ENCODE measurements at places on chromosomes 3 and 15.

GRCh38 chr3:82311901-82312300 is 550.5 kb upstream of the GBE1 start:
- DNase-seq: no peak

DNA sequence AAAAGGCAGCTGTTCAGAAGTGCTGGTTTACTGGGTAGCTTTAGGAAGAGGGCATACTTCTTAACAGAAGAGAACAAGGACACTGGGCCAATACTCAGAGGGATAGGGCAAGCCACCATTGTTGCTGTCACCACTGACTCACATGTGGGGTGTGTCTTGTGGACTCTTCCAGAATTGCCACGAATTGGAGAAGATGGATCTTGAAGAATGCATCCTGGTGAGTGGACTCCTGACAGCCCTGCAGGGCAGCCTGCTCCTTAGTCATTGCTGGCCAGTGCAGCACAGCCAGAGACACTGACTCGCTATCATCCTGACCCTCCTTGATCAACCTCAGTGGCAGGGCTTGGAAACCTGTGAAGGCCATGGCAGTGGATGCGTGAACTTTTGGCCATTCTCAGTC is 62.3 kb downstream of the UBP1 start:
- no peak for DNase-seq

DNA sequence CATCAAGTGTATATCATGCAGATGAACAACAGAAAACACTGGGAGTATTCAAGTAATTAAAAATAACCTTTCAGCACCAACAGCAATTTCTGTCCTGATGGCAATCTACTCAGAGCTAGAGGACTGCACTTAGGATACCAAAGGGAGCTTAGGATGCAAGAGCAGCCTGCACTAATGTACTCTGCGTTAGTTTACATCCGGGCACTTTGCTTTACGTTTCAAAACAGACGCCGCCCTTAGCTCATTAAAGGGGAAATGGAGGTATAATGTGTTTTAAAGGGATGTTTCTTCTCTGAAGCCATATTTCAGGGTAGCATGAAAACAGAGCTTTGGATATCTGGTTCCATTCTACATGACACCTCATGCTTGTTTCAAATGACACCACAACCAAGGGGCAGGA is 14.0 kb upstream of the B3GNT5 start:
- no peak for DNase-seq

- no peak for DNase-seq
Observed at GRCh38 chr3:148852271-148852992, 12.7 kb upstream of the CPA3 start.

DNA sequence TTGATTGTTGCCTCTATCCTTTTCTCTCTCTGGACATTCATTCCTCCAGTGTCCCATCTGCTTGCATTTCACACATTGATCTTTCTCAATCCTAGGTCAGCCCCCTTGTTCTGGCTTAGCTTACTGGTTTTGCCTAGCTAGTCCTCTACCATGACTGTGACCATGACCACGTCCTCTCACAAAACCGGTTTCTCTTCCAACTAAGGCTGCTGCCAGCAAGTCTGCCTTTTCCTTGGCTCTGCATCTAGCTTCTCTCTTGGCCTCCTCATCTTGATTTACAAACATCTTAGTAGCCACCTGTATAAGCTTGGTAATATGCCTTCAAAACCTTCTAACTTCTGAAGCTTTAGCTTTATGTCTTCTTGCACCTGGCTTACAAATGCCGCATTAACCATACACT is 167.2 kb downstream of the STXBP5L start:
- DNase-seq: no peak

- DNase-seq: no peak
Observed at GRCh38 chr3:26350853-26351252, 271.7 kb upstream of the LRRC3B start.

- no peak for DNase-seq
Observed at GRCh38 chr3:34793057-34793456, 846.3 kb upstream of the ARPP21 start.

GRCh38 chr15:57591822-57592367 is at the start of gene MYZAP:
Gene MYZAP (plus strand): TSS chr15:57591904. CDS start chr15:57592035, 131 bp downstream.
- DNase-seq: no peak

GRCh38 chr15:81181220-81181619 is 15.5 kb upstream of the IL16 start:
- DNase-seq: no peak

- DNase-seq: no peak
Observed at GRCh38 chr3:59935025-59935424, 885.2 kb upstream of the CFAP20DC start.

- DNase-seq: peak; percentile 36
Observed at GRCh38 chr15:63582718-63583426, 14.3 kb upstream of the FBXL22 start.

DNA sequence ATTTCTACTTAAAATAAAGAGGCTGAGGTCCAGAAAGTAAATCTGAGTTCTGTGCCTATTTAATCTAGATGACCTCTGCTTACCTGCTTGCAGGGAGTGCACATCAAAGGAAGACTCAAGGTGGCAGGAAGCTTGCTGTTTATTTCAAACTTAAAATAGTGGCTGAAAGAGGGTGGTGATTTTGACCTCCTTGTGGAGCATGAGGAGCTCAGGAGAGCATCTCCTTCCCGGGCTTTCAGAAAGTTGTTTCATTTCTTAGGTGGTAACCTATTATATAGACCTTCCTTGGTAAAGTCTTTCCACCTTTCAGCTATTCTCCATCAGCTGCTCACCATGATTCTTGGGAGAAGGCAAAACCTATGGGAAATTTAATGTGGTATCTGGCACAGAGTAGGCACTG is 494 bp downstream of the GCSAM start:
- DNase-seq: no peak

DNA sequence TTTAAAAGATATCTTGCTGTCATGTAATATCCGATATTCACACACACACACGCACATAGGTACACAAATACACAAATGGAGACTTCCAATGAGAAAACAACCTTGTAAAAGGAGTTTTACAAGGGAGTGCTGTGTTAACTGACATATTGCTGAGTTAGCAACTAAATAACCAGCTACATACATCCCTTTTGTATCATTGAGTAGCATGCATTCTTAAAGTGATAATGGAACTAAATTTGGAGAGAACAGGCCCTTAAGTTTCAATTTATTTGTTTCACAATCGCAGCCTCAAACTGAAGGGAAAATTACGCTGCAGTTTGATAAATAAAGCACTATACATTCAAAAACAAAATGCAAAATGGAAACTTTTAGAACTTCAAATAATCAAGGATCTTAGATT is 1046.0 kb upstream of the NR2F2 start:
- DNase-seq: no peak

GRCh38 chr15:51830276-51830806 is 888 bp downstream of the TMOD3 start:
- no peak for DNase-seq

GRCh38 chr15:67836955-67837354 is 2.9 kb downstream of the RNU6-1 start:
- DNase-seq: no peak

DNA sequence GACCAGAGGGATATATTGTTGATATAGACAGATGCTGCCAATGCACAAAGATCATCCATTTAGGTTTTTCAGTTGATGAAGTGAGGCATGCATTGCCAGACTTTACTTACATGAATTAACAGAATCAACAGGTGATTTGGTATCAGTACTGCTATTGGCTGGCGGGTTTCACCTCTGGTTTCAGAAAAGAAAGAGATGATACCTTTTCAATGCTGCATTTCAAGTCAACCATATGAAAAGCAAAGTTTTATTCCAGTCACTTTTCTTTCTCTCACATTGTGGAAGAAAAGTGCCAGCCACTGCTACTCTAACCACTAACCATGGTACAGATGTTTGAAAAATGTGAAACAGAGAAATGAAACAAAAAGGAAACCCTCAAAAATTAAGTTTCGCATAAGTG is 289.1 kb downstream of the TIGIT start:
- no peak for DNase-seq

DNA sequence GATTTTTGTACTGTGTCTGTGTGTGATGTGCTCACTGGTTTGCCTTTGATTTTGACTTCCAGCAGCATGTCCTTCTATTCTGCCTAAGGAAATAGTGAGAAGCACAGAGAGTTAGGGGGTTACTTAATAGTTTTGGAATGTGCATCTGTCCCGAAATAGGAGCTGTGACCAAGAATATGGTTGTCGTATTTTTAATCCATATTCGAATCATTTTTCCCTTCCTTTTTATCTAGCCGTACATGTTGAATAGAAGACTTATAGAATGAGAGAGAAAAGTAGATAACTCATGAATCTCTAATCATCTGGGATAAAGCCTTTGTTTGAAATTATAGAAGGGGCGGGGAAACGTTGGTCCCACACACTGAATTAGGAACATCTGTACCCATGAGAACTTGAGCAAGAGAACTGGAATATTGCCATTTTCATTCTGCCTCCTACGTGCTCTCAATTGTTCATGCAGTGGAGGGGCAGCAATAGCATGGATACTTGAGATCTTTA is 23.6 kb downstream of the CRTC3 start:
- peak; percentile 90 for DNase-seq

- no peak for DNase-seq
Observed at GRCh38 chr15:74593122-74593521, 22.5 kb upstream of the CLK3 start.

GRCh38 chr3:133487920-133488540 is 85.5 kb upstream of the CDV3 start:
- no peak for DNase-seq

- DNase-seq: no peak
Observed at GRCh38 chr3:71742621-71743020, 11.0 kb upstream of the GPR27 start.

GRCh38 chr15:66472176-66472999 is 25.2 kb downstream of the SNAPC5 start:
- peak; percentile 30 for DNase-seq

DNA sequence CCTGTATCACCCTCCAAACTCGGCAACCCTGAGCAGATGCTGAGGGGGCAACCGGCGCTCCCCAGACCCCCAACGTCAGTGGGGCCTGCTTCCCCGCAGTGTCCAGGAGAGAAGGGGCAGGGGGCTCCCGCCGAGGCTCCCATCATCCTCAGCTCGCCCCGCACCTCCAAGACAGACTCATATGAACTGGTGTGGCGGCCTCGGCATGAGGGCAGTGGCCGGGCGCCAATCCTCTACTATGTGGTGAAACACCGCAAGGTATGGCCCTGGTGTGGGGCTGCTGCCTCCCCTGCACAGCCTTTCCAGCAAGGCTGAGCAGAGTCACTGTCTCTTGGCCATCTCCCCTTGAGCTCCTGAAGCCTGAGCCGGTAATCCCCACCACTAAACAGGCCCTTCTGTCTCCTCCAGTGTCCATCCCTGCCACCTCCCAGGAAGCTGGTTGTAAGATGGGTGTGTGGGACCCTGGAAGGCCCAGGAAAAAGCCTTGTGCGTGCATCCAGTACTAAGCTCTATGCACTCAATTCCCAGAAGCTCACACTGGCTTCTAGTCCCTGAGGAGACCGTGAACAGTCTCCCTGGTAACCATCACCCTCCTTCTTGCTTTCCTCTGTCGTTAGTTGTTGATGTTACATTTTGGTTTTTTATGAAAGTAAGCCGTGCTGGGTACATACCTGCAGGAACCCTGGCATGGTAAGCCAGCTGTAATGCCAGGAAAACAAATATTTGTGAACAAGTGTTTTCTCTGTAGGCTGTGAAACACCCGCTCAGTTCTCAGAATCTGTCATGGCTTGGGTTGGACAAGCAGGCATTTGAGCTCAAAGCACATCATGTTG is 63.3 kb downstream of the BOC start:
- DNase-seq: no peak

GRCh38 chr3:7615043-7615442 is 754.1 kb downstream of the GRM7 start:
- DNase-seq: no peak

- no peak for DNase-seq
Observed at GRCh38 chr3:158909870-158910269, 108.0 kb downstream of the MFSD1 start.

GRCh38 chr3:9867106-9867505 is 12.9 kb downstream of the CIDEC start:
- DNase-seq: no peak

DNA sequence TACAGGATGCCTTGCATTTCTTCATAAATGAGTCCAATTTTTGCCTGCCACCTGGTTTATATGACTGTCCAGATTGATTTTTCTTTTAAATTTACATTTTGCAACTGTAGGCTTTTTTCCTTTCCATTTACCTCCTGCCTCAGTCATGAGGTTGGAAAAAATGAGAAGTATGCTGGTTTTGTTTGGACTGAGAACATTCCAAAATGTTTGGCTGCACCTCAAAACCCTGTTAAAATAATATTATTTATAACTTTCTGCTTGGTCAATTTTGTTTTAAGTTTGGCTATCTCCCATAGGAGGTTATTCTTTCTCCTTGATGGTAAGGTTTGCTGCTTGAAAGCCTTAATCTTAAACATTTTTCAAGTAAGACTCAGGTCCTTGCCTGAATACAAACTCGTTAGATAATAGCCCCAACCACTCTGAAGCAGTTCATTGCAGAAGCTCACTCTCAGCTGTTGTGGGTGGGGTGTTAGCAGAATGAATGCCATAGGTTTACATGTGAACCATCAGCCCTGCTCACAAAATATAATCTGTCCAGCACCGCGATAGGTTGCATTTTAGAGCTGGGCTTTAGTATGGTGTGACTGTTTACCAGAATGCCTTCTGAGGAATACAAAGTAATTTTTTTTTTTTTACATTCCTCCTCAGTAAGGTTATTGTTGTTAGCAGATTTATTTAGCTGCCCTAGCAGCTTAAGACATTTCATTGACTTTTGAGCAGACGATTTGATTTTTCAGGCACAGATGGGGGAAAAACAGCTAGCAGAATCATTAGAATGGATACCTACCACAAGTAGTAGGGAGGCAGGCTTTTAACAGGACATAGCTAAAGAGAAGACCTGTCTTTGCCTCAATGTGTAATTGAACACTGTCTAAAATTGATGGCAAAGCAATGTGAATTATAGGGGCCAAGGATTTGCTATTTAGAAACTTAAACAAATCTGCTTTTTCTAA is 630.8 kb upstream of the KCNMB2 start:
- peak; percentile 94 for DNase-seq

DNA sequence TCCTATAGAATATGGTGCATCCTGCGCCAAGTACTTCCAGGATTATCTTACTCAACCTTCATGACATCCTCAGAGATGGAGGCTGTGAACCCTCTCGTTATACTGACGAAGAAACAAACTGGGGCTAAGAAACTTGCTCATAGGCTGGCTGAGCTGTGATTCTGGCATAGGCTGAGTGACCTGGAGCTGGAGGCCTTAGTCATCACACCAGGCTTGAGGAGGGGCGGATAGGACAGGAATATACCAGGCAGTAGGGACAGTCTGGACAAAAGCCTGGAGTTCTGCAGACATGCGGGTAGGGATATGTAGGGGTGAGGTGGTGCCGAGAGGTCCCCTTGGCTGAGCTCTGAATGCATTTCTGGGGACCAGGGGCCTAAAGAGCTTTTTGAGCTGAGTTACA is 18.1 kb downstream of the HEMK1 start:
- DNase-seq: no peak

- DNase-seq: no peak
Observed at GRCh38 chr3:49349348-49350114, 8.6 kb downstream of the GPX1 start.
